Stimulated activated CD4-positive, alpha-beta T cell treated with anti-CD3 and anti-CD28 coated beads, Interleukin-12 subunit alpha, Interleukin-12 subunit beta, amount 100 ng/mL, for 48 hours (primary cell): ENCODE measurements at places on chromosomes 1 and 21.

GRCh38 chr1:186513526-186513925 is 52.6 kb upstream of the PDC start:
- DNase-seq: no peak

GRCh38 chr21:16211339-16212303 is 481.8 kb downstream of the USP25 start:
- DNase-seq: no peak

DNA sequence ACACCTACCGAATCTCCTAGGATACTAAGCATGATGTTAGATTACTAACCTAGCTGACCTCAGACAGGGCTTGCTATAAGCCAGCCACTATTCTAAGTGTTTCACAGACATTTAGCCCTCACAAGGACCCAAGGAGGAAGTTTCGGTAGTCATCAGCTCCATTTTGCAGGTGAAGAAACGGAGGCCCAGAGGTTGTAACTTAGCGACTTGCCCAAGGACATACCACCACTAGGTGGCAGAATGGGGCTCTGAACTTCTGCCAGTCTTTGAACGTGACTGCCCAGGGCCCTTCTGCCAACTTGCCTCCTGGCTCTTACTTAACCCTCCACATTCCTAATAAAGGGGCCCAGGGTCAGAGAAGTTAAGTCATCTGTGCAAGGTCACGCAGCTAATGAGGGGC is 283.5 kb downstream of the C1orf94 start:
- DNase-seq: peak; percentile 34

DNA sequence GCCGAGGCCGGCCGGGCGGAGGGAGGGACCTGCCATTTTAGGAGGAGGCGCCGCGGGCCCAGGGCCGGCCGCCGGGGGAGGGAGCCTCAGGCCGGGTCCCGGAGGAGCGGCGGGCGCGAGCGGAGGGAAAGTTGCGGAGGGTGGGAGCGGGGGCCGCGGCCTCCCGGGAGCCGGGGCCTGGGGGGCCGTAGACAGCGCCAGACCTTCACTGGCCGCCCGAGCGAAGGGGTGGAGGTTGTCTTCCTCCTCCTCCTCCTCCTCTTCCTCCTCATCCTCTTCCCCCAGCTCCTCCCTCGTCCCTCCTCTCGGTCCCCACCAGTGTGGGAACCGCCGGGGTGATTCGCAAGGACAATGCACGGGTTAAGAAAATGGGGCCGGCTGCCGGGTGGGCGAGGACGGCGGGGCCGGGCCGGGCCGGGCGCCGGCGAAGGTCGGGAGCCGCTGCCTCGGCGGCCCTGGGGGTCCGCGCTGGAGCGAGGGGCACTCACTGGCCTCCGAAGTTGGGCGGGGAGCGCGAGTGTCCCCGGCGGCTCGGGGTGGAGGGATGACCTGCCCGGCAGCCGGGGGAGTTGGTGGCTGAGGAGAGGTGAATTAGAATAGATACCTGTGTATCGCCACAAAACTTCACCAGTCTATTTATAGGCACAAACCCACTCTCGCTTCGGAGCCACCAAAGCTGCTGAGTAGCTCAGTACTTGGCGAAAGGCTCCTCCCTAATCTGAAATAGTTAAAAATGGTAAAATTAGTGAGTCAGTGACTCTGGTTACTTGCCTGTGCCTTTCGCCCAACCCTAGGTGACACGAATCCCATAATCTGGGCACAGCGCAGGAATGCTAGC is 1.3 kb downstream of the DYRK1A start:
- DNase-seq: no peak

- no peak for DNase-seq
Measured at GRCh38 chr1:53076721-53077598, 14.9 kb downstream of the PODN start.

DNA sequence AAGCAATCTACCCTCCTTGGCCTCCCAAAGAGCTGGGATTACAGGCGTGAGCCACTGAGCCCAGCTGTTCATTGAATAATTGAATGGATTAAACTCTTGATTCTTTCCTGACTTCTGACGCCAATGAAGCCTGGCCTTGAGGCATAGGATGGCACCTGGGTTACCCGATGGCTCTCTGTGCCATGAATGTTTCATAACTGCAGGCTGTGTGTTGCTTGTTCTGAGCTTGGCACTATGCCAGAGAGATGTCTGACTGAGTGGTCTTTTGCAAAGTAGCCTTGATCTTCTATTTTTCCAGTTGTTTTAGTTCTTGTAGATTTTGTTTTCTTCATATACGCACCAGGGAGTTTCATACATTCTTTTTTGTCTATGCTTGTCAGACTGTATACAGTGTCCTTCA is 38.5 kb upstream of the AK4 start:
- DNase-seq: no peak

DNA sequence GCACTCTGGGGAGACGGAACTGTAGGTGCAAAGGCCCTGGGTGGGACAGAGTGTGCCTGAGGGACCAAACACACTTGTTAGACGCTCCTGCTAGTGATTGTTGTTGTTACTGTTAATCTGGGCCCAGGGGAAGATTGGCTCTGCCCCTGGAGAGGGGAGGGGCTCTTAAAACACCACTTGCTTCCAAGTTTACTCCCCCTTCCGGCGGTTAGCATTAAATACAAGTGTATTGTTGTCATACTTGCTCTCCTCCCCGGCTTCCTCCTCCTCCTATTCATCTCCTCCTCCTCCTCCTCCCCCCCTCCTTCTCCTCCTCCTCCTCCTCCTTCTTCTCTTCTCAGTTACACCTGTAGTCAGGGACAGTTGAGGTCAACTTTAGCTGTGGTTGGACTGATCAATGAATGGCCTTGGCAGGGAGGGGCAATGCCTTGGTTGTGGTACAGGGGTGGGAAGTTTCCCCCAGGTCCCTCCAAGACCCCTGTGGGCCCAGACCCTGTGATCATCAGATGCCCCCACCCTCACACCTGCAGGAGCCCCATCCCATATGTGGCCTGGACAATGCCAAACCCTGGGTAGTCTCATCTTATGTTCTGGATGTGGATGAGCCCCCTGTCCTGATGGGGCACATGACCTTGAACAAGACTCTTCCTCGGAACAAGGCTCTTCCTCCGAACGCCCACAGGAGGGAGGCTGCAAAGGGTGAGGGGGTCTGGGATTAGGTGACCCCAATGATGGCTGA is 217.3 kb downstream of the PTPRU start:
- no peak for DNase-seq

DNA sequence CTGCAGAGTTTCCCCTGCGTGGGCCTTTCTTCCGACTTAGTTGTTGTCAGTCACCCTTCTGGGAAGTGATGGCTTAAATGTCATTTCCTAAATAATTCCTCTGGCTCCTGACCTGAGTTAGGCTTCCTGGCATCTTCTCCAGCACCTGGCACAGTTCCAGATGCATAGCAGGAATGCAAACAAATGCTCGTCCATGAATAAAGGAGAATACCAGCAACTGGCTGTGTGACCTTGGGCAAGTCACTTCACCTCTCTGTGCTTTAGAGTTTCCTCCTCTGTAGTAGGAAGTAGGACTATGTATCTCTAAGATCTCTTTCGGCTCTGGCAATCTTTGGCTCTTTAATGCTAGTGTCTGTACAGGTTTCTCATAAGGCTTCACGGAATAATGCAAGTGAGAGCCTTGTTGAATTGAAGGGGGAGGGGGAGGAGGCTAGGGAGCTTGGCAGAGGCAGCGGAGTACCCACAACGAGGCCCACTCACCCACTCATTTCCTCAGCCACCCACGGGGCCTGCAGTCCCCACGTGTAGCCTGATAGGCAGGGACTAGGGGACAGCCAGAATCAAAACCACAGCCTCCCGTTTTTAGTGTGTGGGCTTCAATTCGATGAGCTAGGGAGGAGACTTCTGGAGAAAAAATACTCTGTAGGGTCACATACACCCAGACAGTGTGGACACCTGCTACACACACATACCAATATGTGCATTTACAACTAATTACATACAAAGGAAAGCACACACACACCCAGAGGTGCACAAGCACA is 48.1 kb downstream of the TENT5C start:
- no peak for DNase-seq

DNA sequence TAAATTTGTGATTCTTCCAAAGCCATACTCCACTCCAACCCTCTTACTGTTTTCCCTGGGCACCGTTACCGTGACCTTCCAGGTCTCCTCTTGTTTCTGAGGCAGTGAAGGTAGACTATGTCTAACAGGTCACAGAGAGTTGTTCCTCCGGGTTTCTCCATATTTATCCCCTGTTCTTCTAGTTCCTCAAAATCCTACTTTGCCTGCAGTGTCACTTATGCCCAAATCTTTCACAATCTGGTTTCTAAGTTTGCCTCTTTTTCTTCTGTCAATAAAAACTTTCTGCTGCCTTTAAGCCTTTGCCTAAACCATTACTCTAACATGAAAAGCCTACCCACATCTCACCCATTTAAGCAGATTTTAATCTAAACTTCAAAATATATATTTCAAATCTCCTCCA is 87.7 kb downstream of the C4BPA start:
- no peak for DNase-seq

GRCh38 chr21:35988416-35989137 is 71.7 kb downstream of the SETD4 start:
- no peak for DNase-seq

- DNase-seq: no peak
Measured at GRCh38 chr1:236207121-236207520, 64.8 kb downstream of the GPR137B start.

DNA sequence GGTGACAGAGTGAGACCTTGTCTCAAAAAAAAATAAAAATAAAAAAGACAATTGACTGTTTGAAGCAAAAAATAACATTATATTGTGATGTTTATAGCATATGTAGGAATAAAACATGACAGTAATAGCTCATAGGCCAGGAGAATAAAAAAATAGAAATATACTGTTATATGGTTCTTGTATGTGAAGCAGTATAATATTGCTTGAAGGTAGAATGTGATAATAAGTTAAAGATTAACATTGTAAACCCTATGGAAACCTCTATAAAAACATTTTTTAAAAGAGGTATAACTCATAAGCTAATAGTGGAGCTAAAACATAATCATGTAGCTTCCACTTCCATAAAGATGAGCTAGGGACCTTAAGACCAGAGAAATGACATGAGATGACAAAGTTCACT is 23.5 kb downstream of the GJA4 start:
- no peak for DNase-seq

GRCh38 chr1:240092301-240093119 is 827 bp downstream of the FMN2 start:
- no peak for DNase-seq

GRCh38 chr1:29642519-29642918 is 406.2 kb downstream of the PTPRU start:
- DNase-seq: no peak

DNA sequence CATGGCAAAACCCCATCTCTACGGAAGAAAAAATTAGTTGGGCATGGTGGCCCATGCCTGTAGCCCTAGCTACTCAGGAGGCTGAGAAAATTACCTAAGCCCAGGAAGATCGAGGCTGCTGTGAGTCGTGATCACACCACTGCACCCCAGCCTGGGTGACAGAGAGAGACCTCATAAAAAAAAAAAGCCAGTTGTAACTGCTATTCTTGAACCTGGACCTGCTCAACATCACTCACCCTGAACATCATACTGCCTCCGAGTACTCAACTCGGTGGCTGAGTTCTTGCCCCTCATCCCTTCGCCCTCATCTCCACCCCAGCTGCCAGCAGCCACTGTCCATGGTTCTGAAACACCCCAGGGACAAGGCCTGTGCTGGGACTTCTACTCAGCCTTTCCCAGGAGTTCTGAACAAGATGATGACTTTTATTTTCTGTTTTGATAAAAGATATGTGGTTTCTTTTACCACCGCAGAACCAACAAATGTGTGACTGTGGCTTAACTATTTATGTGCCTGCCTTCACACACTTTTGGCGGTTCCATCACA is 5.4 kb upstream of the DISP3 start:
- DNase-seq: no peak

GRCh38 chr1:195082183-195082582 is 1526.1 kb downstream of the KCNT2 start:
- DNase-seq: no peak

GRCh38 chr1:214310010-214310409 is 29.1 kb downstream of the SMYD2 start:
- DNase-seq: no peak

DNA sequence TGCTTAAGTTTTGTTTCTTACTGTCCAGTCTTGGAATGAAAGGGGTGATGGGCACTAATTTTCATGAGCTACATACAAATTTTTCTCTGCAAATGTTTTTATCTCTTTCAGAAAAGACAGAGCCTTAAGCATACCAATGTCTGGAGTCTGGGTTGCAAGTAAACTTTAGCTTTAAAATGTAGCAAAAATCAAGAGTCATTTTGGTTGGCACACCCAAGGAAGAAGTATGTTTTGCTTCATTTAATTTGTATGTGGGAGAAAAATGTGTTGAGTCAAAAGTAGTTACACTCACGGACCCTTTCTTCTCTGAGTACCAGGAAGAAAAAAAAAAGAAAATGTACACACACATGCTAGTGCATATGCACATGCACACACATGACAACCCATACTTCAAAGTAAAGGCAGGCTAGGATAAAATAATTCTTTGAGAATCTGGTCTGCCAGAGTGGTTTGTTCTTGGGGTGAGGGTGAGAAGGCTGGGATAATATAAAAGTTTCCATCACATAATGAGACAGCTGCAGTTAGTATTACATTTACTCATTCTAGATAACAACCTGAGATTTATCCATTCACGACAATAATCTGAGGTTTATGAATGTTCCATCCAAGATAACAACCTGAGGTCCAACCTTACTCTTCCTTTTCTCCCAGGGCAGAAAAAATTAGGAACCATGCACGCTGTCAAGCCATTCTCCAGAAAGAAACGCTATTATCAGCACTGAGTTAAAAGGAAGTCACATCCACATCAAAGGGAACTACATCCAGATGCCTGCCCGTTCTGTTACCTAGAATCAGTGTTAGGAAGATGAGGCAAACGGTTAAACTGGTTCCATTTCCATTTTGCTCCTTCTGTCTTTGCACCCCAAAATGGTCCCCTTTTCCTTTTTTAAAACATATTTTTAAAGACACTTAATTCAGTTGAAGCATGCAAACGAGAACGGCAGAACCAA is 9.3 kb downstream of the DPYD start:
- no peak for DNase-seq

DNA sequence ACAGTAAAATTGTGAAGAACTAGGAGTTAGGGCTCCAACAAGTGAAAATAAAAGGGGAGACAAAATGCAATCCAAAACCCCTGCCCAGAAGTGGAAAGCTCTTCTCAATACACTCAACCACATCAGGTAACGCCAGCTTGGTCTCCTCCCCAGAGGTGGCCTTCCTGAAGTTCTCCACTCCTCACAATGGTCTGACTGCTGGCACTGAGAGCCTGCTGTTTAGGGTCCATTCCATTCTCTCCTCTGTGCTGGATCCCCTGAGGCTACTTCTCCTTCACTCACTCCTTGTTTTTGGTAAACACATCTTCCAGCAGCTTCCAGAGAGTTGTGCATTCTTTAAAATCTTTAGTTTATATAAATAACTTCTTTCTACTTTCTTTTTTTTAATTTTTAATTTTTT is 189.5 kb downstream of the KCNT2 start:
- DNase-seq: no peak

- no peak for DNase-seq
Measured at GRCh38 chr1:109338091-109338490, 31.3 kb upstream of the MYBPHL start.

DNA sequence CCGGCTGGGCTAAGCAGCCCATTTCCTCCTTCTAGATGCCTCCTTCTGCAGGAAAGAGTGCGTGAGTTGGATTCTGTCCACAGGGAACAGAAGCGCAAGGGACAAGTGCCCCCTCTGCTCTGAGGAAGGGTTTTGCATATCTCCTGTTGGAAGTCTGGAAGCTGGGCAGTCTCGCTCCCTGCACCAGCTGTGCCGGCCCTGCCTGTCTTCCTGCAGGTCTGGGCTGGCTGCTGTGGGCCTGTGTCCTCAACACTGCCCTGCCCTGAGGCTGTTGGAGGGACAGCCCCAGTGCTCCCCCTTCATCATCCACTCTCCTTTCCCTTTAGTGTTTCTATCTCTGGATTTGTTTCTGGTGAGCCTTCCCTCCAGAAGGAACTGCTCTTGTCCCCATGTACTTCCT is 21.8 kb downstream of the ADARB1 start:
- DNase-seq: no peak
